BJ (cell line): ENCODE measurements at places on chromosomes 7 and 10. TPM values are rescaled to one million over a fixed set of nuclear protein-coding genes. Genes with fewer than 3 reads are reported as not detected.

GRCh38 chr7:17408904-17409290 is 110.4 kb downstream of the AHR start:
- DNase-seq = no peak

DNA sequence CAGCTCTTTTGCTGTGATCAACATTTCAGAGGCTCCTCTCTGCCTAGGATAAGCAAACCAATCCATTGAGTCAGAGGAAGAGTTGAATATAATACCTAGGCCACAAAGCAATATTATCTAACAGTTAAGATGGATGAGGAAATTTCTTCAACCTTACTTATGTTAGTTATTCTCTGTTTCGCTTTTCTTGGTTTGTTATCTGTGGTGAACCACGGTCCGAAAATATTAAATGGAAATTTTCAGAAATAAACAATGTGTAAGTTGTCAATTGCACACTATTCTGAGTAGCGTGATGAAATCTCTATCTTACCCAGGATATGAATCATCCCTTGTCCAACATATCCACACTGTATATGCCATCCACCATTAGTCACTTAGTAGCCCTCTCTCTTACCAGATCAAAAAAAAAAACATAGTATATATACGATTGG is 1.5 kb upstream of the HTR7 start:
- no peak for DNase-seq

- no peak for DNase-seq
Observed at GRCh38 chr10:65325913-65326312, 1599.9 kb upstream of the LRRTM3 start.

DNA sequence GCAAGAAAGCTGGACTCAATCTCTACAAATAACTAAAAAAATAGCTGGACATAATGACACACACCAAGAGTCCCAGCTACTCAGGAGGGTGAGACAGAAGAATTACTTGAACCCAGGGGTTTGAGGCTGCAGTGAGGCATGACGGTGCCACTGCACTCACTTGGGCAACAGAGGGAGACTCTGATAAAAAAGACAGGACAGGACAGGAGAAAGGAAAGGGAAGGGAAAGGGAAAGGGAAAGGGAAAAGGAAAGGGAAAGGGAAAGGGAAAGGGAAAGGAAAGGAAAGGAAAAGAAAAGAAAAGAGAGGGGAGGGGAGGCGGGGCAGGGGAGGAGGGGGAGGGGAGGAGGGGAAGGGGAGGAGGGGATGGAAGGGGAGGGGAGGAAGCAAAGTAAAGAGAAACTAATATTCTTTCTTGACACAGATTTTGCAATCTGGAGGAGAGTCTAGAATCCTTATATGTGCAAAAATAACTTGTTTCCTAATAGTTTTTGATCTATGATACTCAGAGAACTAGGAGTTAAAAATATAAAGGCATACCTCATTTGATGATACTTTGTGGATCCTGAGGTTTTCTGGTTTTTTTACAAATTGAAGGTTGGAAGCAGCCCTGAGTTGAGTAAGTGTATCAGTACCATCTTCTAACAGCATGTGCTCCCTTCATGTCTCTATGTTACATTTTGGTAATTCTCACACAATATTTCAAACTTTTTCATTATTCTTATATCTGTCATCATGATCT is 8.0 kb downstream of the SAR1A start:
- DNase-seq = no peak

GRCh38 chr7:130398526-130399090 is 18.3 kb downstream of the CPA1 start:
- DNase-seq = no peak

- DNase-seq = no peak
Observed at GRCh38 chr7:3482147-3482921, 181.3 kb downstream of the SDK1 start.

Gene LRRD1
- 0.06 TPM in 1 of 2 replicates, not detected in the other for polyA plus RNA-seq

Gene BLNK
- not detected in 2 replicates for polyA plus RNA-seq

DNA sequence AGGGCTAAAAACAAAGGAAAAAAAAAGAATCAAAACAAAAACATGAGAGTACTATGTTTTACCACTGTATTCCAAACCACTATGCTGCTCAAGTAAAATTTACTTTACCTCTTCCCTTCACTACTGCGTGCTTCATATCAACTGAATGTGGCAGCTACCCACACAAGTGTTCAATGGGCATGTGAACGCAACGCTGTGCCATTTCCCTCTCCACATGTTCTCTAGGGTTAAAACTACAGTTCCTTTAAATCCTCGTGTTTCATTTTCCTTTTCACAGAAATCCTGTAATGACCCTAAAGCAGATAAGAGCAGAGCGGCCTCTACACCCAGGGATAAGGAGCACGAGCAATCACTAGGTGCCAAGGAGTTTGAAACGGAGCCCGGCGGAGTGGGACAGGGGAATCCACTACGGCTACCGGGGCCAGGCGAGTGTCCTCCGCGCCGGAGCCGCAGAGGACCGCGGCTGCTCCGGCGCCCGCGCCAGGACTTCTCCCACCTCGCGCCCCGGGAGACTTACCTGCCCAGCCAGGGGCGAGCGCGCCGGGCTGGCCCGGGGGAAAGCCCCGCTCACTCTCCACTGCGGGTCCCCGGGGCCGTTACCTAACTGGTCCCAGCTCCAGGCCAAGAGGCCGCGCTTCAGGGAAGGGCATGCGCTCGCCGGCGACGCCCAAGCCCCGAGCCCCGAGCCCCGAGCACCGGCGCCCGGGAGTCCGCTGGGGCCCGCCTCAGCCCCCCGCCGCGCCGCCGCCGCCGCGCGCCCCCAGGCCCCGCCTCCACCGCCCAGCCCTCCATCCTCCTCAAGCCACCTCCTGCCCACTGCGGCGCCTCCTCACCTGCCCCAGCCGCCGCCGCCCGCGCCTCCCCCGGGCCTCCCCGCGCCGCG is 711 bp downstream of the NAMPT start:
- no peak for DNase-seq

Gene TMEM229A
- polyA plus RNA-seq = not detected in 2 replicates

DNA sequence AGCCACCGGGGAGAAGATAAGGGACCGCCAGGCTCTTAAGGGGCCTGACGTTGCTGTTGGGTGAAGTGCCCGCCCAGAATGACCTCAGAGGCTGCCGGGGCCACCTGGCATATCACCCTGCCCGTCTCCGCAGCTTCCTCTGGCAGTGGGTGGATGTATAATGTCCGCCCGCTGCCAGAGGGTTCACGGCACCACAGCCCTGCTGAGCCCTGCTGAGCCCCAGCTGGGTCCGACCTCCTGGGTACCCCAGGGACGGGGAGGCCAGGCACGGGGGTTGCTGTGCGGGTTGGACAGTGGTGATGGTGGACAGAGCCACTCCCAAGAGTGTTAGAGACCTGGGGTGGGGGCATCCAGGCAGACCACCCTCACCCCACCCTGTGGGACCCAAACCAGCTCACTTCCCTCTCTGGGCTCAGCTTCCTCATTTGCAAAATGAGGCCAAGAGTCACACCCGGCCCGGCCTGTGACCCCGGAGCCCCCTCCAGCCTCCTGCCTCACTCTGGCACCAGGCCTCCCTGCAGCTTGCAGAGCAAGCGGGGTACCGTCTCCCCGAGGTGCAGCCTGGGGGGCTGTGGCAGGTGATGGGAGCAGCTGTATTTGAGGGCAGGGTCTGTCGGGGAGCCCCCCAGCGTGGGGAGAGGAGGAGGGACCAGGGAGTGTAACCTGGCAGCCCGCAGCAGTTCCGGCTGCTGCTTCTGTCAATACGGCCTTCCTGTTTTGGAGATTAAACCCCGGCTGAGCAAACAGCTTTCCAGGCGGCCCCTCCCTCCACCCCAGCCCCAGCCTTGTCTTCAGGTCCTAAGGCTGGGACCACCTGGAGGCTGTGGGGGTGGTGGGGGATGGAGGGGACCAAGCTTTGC is 8.4 kb upstream of the LFNG start:
- DNase-seq = no peak

- no peak for DNase-seq
Observed at GRCh38 chr10:53009961-53010907, 237.7 kb upstream of the MBL2 start.

Gene DYNC1I1
- polyA plus RNA-seq = 0.06 and 0.11 TPM in 2 replicates

Gene HOXA3
- 0.09 and 0.15 TPM in 2 replicates for polyA plus RNA-seq

GRCh38 chr7:117666031-117666430 is 186.2 kb downstream of the CFTR start:
- DNase-seq = no peak

Gene IFIT1B
- not detected in 2 replicates for polyA plus RNA-seq

DNA sequence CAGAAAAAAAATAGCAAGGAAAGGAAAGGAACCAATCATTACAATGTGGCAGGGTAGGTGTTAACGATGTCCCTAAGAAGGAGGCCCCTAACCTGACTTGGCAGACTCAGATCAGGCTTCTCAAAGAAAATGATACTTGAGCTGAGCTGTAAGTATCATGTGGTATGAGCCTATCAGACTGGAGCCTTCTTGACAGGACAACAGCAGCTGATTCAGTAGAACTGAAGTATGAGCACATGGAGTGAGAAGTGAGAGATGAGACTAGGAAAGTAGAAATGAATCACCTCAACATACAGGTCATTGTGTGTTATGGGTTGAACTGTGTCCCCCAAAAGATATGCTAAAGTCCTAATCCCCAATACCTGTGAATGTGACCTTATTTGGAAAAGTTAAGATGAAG is 66.3 kb downstream of the MTERF1 start:
- no peak for DNase-seq

DNA sequence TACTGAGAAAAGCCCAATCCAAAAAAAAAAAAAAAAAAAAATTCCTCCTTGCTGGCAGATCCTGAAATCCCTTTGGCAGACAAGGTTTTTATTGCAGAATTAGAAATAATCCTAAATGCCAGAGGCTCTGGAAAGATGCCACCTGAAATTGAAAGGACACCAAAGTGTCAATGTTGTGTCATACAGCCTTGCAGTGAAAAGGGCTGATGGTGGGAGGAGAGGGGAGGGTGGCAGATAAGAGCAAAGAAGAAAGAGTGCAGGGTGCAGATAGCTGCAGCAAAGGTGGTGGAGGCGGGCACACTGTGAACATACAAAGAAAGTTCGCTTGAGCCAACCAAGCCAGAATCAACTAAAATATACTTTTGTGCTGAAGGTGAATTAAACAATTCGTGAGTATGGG is 8.2 kb upstream of the OPTN start:
- no peak for DNase-seq

- no peak for DNase-seq
Observed at GRCh38 chr10:10294881-10295529, 722.7 kb upstream of the CELF2 start.

Gene AKR1C3
- polyA plus RNA-seq = 0.26 and 0.43 TPM in 2 replicates

GRCh38 chr7:88200261-88200660 is 19.6 kb downstream of the SRI start:
- no peak for DNase-seq

Gene CYP3A7
- polyA plus RNA-seq = not detected in 2 replicates

DNA sequence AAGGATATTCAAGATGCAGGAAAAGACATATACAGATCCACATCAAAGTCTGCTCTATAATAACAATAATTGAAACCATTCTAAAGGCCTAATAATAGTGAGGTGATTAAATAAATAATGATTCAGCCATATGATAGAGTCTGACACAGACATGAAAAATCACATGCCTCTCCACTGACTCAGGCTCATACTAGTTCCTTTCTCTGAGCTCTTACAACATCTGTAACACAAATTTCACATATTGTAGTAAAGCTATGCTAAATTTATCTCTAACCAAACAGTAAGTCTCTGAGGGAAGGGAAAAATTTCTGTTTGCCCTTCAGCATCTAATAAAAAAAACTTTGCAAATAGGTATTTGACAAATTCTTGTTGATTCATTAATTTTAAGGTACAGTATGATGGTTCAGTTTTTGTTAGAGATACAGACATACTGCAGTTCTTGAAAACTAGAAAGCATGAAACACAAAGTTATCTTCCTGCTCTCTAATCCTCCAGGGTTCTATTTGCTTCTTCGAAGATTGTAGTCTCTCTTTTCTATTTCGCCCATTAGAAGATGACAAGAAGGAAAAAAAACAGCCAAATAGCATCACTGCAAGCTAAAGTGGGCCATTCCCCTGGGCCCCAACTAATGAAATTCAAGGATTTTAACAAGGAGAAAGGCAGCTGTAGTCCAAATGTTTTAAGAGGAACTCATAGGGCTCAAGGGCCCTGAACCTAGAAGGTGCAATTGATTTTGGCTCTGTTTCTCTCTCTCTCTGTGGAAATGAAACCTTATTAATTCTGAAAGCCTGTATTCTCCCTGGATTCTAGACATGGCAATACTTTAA is 53.9 kb downstream of the CUBN start:
- DNase-seq = peak; percentile 90
